ENCODE measurements at places on chromosomes 2 and 18.

DNA sequence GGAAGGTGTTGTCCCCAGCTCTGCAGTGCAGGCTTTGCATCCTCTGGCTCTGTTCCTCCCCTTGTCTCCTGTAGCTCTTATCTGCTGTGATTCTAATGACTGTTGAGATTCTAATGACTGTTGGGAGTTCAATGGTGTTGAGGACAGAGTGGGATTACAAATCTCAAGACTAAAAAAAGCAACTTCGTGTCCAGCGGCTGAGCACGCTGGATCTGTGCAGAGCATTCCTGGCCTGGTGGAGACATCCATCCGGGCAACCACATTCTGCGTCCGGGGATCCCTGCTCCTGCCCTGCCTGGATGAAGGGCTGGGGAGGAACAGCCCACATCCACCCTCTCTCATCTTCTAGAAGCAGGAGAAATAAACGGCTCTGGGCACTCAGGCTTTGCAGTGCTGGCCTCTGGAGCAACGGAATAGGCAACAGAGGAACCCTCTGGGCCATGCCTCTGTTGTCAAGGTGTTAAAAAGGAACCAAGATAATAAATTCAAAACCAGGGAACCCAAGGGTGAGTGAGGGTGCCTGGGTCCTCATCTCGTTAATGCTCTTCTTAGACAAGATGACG is 106.7 kb upstream of the ASB18 start:
- DNase-seq, result no peak

GRCh38 chr18:59570796-59571195 is 126.4 kb downstream of the CCBE1 start:
- no peak for DNase-seq

DNA sequence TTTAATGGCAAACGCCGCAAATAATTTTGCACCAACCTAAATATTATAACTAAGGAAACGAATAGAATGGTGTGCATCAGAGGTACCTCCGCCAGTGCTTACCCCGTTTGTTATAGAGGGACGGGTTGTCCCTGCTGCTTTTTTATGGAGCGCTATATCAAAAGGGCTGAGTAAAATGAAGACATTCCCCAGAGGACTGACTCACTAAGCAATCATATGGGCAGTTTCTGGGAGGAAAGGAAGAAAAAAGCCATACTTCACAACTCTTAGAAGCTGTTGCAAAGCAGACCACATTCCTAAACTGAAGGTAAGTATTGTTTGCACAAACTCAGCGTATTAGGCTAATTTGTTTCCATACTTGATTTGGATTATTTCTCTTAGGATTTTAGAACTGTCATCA is 12.9 kb downstream of the ID2 start:
- no peak for DNase-seq

DNA sequence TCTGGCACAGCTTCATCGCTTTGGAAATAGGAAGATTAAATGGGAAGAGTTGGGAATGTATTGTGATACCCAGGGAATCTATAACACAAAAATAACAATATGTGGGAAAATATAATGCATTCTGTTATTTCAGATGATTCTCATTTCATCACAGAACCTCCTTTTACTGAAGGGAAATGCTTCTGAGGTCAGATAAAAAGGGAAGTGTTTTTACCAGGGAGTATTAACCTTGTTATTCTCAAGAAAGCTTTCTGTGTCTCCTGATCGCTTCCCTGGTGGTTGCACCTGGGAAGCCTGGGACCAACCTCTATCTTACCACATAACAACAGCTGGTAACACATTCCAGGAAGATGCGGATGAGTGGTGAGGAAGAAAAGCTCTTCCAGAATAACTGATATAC is 47.2 kb downstream of the SCG2 start:
- DNase-seq, result no peak

- DNase-seq, result no peak
Measured at GRCh38 chr18:12012697-12013096, 31.4 kb downstream of the IMPA2 start.

GRCh38 chr2:164917296-164917903 is 37.9 kb downstream of the SLC38A11 start:
- DNase-seq, result no peak
